Activated T-helper 17 cell treated with anti-CD3 and anti-CD28 coated beads, Interleukin-2, amount 50 U/mL, for 72 hours (primary cell): ENCODE measurements at places on chromosomes 4 and X.

DNA sequence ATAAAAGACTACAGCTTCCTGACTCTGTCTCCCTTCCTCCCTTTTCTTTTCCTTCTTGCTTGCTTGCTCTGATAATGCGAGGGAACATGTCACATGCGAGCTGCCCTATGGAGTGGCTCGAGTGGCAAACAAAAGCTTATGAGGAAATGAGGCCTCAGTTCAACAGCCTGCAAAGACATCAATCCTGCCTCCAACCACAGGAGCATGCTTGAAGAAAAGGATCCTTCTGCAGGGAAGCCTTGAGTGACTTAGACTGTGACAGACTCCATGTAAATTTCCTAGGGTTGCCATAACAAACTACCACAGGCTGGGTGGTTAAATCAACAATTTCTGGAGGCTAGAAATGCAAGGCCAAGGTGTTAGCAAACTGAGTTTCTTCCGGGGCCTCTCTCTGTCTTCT, 152.5 kb downstream of the NR3C2 start:
- H3K4me3 ChIP-seq, result no peak overlapping the region
- no peak overlapping the region for H3K27ac ChIP-seq
- H3K36me3 ChIP-seq, result no peaks in the 10 kb centered on the region
- no peak for ATAC-seq

GRCh38 chr4:132498215-132498614, 650.9 kb upstream of the PCDH10 start:
- no peaks in the 10 kb centered on the region for H3K36me3 ChIP-seq
- H3K4me1 ChIP-seq, result no peaks in the 10 kb centered on the region
- ATAC-seq, result no peak
- no peak overlapping the region for H3K4me3 ChIP-seq
- no peak overlapping the region for H3K27ac ChIP-seq
- no peaks in the 10 kb centered on the region for H3K27me3 ChIP-seq

GRCh38 chr4:177308125-177308524, 1.5 kb upstream of the NEIL3 start:
- ATAC-seq, result no peak
- peak overlapping the region; percentile 94 for H3K4me3 ChIP-seq
- H3K27ac ChIP-seq, result peak overlapping the region; percentile 30
- no peaks in the 10 kb centered on the region for H3K27me3 ChIP-seq

GRCh38 chr4:99723612-99724011, 66.0 kb upstream of the C4orf54 start:
- no peak overlapping the region for H3K4me3 ChIP-seq
- no peaks in the 10 kb centered on the region for H3K4me1 ChIP-seq
- H3K27ac ChIP-seq, result no peak overlapping the region
- peaks cover 8% of the 10 kb centered on the region for H3K27me3 ChIP-seq

GRCh38 chr4:14178421-14178820, 550.9 kb upstream of the BOD1L1 start:
- no peaks in the 10 kb centered on the region for H3K27me3 ChIP-seq
- ATAC-seq, result peak; percentile 26
- H3K4me3 ChIP-seq, result peak overlapping the region; percentile 2
- H3K4me1 ChIP-seq, result peaks cover 3% of the 10 kb centered on the region
- H3K36me3 ChIP-seq, result no peaks in the 10 kb centered on the region
- no peak overlapping the region for H3K27ac ChIP-seq

- ATAC-seq, result peak; percentile 60
- H3K27ac ChIP-seq, result no peak overlapping the region
- H3K36me3 ChIP-seq, result no peaks in the 10 kb centered on the region
- no peak overlapping the region for H3K4me3 ChIP-seq
- no peaks in the 10 kb centered on the region for H3K4me1 ChIP-seq
- no peaks in the 10 kb centered on the region for H3K27me3 ChIP-seq
Measured at GRCh38 chrX:136162827-136163570, 15.7 kb downstream of the FHL1 start.

GRCh38 chr4:22514001-22514400, 1.9 kb downstream of the ADGRA3 start:
- ATAC-seq, result no peak
- H3K4me1 ChIP-seq, result no peaks in the 10 kb centered on the region
- no peak overlapping the region for H3K4me3 ChIP-seq
- no peak overlapping the region for H3K27ac ChIP-seq
- peaks cover 34% of the 10 kb centered on the region for H3K27me3 ChIP-seq

DNA sequence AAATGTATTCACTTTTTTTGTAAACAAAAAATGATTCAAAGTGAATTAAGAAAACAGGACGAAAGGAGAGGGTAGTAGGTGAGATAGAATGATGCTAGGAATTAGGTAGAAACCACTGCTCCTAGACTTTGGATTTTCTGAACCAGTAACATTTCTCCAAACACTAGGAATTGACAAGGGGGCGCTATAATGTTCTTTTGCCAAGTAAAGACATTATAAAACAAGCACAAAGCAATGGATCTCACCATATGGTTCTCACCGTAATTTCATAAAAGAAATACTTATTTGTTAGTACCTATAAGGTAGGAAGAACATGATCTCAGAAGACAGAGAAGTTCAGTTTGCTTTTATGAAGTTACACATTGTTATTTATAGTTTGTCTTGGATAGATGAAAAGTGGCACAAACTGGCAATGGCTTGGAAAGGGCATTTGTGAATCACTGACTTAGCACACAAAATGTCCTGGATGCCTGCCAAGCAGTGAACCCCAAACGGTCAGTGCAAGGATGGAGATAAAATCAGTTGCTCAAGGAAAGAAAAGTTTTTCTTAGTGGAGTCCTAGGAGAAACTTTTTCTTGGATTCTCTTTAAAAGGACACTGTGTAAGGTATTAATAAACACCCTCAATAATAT, 8.1 kb upstream of the TBC1D1 start:
- no peak for ATAC-seq
- no peaks in the 10 kb centered on the region for H3K4me1 ChIP-seq
- no peak overlapping the region for H3K27ac ChIP-seq
- H3K36me3 ChIP-seq, result no peaks in the 10 kb centered on the region
- no peaks in the 10 kb centered on the region for H3K27me3 ChIP-seq
